ENCODE measurements at places on chromosomes 1 and 21.

DNA sequence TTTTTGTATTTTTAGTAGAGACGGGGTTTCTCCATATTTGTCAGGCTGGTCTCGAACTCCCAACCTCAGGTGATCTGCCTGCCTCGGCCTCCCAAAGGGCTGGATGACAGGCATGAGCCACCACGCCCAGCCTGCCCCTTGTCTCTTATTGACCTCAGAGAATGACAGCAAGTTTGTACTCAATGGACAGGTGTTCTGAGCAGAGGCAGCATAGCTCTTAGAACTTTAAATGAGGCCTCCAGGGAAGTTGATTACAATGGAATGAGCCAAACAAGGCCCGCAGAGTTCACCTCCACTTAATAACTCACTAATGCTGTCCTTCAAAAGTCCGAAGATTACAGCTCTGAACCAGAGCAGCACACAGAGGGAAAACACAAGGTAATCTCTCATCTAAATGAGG is 10.9 kb downstream of the TMPRSS2 start:
- DNase-seq, result no peak

GRCh38 chr1:29517251-29518086 is 281.1 kb downstream of the PTPRU start:
- DNase-seq, result no peak

DNA sequence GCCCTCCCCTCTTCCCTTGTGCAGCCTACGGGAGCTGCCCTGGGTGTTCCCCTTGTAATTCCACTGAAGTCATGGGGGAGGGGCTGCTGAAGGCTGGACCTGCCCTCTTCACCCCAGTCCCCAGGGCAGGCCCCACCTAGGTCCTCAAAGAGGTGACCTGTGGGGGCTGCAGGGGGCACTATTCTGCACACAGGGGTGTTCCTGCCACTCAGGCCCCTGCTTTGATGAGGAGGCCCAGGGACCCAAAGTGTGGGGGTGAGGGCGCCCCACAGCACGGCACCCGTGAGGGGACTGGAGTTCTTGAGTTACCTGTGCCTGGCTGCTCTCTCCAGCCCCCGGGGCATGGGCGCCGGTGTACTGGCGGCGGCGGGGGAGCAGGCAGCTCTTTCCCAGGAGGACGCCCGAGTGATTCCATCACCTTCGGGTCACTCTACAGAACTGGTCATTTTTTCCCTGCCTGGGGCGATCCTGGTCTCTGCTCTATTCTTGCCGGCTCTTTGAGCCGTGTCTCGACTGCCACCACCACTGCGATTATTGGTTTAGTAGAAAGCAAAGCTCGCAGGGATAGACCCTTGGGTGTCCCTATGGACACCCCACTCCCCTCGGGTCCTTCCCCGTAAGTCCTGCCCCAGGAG is 6.9 kb upstream of the PRDM16 start:
- DNase-seq, result peak; percentile 23

DNA sequence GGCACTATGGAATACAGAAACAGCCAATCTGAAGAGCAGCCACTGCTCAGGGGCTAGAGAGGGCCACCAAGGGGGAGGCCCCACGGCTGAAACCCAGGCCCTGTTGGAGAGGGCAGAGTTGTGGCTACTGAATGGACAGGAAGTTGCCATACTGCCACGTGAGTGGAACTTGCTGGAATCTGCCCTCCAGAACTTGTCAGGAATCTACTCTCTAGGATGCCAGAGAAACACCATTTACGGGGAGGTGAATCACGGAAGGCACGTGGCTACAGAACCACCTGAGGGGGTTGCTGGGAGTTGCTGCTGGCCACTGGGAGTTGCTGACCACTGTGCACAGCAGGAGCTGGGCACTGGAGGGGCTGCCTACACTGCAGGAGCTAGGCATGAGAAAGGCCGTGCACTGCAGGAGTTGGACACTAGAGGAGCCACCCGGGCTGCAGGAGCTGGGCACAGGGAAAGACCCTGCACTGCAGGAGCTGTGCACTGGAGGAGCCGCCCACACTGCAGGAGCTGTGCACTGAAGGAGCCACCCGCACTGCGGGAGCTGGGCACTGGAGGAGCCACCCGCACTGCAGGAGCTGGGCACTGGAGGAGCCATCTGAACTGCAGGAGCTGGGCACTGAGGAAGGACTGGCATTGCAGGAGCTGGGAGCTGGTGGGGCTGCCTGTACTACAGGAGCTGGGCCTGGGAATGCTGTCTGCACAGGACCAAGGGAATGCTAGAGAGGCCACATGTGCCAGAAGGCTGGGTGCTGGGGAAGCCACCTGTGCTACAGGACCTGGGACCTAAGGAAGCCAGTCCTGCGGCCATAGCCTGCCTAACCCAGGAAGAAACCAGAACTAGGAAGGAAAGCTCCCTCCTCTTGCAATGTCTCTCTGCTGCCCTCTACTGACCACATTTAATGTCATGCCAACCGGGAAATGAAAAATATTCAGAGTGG is 343.4 kb downstream of the MATN1 start:
- peak; percentile 89 for DNase-seq

GRCh38 chr1:224273641-224274040 is 56.3 kb downstream of the NVL start:
- DNase-seq, result peak; percentile 57

DNA sequence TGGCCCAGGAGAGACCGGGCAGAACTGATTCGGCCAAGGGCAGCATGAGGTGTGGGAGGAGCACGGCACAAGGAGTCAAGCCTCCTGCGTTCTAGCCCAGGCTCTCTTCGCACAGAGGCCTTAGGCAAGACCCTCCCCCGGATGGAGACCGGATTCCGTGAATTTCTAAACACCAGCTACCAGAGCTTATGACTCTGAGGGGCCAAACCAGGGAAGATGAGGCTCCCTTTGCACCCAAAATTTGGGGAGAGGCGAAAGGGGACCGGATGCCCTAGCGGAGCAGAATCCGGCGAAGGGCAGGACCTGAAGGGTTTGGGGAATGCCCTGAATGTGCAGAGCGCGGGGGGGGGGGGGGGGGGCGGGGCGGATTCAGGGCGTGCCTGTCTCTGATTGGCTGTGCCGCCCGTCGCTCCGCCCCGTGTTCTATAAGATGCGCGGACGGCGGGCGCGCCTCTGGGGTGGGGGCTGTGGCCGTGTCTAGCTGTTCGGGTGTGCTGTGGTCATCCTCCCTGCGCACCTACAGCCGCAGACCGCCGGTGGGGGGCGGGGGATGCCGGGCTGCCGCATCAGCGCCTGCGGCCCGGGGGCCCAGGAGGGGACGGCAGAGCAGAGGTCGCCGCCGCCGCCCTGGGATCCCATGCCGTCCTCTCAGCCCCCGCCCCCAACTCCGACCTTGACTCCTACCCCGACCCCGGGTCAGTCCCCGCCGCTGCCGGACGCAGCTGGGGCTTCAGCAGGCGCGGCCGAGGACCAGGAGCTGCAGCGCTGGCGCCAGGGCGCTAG is at the start of gene TRNP1:
Gene TRNP1 (plus strand): TSS at position 456 of the 783 bp plus-strand sequence. CDS start 95 bp downstream, at position 551.
- peak; percentile 91 for DNase-seq

Measured in GM23248 (cell line).